Effector CD4-positive, alpha-beta T cell (primary cell): ENCODE measurements at places on chromosomes 11 and 22.

- no peak for DNase-seq
Measured at GRCh38 chr22:17110791-17111550, 10.2 kb downstream of the TMEM121B start.

DNA sequence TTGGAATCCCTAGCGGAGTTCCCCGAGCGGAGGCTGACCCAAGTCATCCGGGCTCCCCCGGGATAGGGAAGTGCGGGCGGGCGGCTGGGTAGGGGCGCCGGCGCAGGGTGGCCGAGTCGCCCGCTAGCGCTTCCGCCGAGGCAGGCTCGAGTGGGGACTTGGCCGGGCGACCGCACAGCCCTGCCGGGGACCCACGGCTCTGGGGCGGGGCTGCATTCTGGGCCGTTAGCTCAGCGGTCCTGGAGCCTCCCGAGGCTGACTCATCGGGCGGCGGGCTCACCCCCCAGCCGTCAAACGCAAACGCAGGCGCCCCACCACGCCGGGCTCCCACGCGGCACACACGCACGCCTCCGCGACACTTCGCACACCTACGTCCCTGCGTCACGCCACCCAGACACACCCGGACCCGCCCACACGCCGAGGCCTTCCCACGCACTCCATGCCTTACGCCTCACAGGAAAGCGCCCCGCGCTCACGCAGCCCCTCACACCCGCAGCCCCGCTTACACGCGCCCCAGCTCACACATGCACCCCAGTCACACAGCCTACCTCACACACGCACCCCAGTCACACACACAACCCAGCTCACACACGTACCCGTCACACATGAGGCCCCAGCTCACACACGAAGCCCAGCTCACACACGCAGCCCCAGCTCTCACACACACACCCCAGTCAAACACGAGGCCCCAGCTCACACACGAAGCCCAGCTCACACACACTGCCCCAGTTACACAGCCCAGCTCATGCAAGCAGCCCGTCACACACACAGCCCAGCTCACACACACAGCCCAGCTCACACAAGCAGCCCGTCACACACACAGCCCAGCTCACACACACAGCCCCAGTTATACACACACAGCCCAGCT, 1.2 kb downstream of the PHLDB1 start:
- DNase-seq, result peak; percentile 91

GRCh38 chr11:78840623-78841022, 266.0 kb upstream of the NARS2 start:
- no peak for DNase-seq

- DNase-seq, result no peak
Measured at GRCh38 chr11:45407226-45407625, 121.1 kb upstream of the SYT13 start.
